RCC 7860 (cell line): ENCODE measurements at places on chromosomes 5 and 9.

DNA sequence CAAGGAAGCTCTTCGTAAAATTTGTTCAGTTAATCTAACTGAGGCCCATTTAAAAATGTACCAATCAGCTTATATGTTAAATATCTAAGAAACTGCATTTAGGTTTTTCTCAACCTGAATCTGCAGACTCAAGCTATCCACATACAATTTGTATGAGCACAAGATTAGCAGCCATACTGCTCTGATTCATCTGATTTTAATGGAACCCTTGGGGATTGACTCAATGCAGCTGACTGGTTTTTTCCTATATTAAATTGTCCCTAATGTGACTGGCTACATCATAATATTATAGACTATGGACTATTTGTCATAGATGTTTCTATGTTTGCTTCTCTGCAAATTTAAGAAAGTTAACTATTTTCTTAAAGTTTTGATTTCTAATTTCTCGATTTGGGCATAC lies 451.0 kb upstream of the TUSC1 start:
- no peak for DNase-seq

DNA sequence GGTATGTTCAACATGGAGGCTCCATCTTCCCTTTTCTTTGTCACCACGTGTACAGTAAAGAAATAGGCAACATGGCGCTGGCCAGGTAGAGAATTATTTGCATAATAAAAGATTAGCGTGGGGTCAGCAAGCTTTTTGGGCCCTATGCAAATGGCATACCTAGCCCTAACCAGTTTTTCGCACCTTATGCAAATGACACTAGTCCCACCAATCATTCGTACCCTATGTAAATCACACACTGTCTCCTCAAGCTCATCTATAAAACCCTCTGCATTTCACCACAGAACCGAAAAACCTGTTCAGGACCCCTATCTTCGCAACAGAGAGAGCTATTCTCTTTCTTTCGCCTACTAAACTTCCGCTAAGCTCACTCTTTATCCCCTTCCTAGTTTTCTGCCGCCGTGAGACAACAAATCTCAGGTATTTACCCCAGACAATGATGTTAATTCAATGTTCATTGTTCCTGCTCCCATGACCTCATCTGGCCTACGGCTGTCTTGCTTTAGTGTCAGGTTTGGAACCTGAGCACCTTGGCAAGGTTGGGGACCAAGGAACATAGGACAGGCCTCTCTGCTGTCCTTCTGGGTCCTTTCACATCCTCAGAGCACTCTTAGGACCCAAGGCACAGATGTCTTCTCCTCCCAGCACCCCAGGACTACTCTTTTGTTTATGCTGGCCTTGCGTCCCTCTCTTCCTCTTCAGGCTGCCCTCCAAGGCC lies 180.7 kb upstream of the RAI14 start:
- no peak for DNase-seq

DNA sequence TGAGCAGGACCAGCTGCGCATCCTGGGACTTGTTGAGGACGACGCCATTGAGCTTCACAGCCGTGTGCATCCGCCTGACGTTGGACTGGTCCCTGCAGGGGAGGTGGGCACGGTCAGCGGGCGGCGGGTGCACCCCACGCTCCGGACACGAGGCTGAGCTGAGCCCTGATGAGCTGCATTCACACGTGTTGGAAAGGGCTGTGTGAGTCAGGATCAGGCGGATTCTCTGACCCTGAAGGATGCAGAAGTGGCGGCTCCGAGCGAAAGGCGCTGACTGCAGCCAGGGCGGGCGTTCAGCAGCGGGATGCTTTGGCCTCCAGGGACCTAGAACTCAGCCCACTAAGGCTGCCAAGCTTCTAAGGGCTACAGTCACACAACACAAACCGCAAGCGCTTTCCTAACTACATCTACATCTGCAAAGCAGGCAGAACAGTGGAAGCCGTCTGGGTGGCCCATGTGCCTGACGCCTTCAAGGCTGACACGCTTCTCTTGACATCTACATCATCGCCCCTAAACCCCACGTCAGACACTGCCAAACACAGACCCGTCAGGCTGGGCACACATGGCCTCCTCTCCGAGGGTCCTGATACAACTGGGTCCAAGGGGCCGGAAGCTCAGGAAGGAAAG lies 44.9 kb downstream of the NKD2 start:
- DNase-seq = no peak

DNA sequence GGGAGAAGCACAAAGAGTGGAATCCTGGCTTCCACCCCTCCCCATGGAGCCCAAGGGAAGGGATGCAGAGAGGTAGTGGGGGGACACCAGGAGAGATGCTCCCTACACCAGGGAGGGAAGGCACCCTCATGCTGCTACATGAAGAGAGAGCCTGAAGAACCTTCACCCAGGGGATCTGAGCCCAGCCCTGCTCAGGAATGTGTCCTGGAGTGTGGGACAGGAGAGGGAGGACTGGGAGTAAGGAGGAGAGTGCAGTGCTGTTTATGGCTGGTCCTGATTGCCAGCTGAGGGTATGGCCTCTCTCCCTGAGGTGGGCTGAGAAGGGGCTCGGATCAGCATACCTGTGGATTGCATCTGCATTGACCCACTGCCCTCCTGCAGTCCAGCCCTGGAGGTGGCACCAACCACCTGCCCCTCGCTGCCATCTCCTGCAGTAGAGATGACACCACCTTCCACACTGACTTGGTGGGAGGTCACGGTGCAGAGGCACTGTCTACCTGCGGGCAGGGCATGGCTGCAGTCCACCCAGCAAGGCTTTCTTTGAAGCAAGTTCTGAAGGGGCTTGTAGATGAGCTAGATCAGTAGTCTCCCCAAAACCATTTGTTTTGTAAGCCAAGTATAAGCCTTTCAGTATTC lies 114.9 kb upstream of the SLC25A48 start:
- DNase-seq = no peak

DNA sequence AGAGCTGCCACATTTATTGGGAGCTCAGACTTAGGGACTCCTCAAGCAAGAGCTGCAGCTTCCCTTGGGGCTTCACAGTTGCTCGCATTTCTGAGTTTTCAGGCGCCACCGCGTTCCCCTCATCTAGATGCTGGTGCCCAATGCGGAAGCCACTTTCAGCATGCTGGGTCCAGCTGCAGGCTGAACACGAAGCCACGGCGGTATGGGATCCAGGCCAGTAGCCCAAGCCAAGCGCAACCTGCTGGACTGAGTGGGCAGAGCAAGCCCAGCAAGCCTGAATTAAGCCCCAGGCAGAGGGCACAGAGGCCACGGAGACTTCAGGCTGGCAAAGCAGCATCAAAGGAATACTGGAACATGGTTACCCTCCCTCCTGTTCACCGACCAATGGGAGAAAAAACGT lies 391.5 kb downstream of the HTR1A start:
- no peak for DNase-seq

- DNase-seq = no peak
These were observed 27.8 kb upstream of the FSD1L start for GRCh38 chr9:105419816-105420597.

DNA sequence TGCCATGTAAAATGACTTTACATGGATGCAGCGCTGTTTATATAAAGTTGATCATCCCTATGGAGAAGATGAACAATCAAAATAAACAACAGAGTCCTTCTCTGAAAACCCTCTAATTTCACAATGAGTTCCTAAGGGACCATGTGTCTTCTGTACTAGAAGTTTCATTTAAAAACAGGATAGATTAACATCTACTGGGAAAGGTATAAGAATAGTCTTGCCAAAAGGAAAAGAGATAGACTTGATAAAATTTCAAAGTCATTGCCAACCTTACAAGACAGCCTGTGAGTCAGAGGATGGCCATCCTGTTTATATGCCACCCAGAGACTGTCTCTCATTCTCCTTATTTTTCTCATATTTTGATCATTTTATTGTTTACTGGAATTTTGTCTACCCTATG lies 367.1 kb upstream of the PDE4D start:
- no peak for DNase-seq

DNA sequence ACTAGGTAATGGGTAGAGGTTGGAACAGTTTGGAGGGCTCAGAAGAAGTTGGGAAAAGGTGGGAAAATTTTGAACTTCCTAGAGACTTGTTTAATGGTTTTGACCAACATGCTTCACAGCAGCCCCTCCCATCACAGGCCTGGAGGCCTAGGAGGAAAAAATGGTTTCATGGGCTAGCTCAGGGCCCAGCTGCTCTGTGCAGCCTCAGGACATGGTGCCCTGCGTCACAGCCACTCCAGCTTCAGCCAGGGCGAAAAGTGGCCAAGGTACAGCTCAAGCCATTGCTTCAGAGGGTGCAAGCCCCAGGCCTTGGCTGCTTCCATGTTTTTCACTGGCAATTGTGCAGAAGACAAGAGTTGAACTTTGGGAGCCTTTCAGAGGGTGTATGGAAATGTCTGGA lies 453.7 kb downstream of the LRRC70 start:
- DNase-seq = no peak

DNA sequence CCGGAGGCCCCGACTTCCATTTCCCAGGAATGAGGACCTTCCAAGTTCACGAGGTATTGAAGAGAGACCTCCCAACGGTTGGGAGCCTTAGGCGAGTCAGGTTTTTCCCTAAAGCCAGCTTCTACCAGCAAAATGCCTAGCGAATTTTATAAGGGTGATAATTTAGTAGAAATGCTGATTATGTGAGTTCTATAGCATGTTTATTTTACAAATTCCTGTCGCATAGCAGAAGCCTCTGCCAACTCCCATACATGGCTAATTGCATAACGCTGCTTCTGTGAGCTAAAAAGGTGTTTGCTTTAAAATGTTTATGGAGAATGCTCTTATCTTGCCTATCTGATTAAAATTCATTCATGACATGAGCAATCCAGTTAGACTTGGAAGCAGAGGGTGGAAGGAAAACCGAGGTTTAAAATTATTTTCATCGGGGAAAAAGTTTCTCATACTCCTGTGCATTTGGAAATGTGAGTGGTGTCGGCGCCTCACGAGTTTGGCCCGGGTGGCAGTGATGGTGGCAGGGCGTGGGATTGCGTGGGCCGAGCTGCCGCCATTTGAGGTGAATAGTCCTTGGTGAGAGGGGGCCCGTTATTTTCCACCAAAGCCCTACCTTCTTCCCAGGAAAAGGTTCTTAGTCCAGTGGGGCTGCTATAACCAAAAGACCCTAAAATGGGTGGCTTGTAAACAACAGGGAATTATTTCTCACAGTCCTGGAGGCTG lies 104.4 kb upstream of the FCN2 start:
- DNase-seq = no peak

DNA sequence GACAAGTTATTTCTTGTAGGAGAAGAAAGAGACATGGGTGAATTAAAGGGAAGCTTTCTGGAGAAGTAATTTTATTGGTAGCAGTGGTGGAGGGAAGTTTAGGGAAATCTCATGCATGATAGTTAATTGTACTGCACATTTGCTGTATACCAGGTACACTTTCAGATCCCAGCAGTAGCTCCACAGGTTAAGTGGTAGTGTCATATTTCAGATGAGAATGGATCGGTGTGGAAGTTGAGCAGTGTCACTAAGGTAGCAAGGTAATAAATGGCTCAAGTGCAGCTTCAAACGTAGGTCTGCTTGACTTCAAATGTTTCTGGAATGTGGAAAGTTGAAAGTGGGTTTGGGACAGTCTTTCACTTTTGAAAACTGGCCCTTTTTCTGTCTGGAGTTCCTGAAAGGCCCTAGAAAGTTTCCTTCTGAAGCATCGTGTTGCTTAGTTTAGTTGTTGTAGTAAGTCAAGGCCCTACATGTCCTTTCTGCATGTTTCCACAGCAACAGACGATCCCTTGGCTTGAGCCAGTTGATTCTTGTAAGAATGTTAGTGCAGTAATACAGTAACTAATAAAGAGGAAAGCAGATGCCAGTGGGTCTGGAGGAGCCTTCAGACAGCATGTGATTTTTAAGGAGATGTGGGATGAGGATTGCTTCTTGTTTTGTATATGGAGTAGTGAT lies 3.7 kb downstream of the CLTA start:
- DNase-seq = no peak

- peak; percentile 24 for DNase-seq
These were observed 211.9 kb upstream of the TRIM32 start for GRCh38 chr9:116475201-116475600.

- DNase-seq = no peak
These were observed 72.5 kb upstream of the UBTD2 start for GRCh38 chr5:172356047-172356446.

- DNase-seq = no peak
These were observed 78.7 kb downstream of the GCNT4 start for GRCh38 chr5:74973694-74974093.

DNA sequence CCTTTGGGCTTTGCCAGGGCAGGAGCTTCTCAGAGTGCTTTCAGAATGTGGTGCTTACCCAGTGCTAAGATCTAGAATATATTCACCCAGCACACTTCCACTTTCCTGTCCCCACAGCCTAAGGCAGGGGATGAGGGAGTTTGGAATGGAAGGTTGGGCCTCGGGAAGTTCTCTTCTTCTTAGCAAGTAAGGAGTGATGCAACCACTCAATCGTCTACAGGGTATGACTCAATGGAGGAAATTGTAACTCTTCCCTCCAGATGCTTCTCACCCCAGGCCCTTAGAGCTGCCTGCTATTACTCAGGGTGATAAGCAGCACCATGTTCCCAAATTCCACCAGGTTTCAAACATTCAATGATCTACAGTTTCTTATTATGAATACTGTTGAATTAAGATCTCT lies 30.8 kb upstream of the AGGF1 start:
- DNase-seq = no peak

GRCh38 chr5:75681125-75681830 lies 36.0 kb downstream of the POC5 start:
- DNase-seq = peak; percentile 37

DNA sequence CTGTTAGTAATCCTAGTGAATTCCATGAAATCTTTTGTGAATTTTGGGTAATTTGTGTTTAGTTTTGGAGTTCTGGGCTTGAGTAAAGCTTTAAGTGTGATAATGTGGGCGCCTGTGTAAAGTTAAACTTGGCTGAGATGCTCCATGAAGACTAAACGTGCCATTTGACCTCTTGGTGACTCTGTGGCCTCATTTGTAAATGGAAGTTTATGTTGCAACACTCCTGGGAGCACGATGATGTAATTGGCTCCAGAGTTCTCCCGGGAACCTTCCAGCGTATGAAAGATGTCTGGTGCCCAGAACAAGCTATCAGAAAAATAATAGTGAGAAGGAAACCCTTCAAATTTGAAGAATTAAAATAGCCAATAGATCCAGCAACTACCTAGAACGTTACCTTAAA lies 981.2 kb downstream of the TLE4 start:
- DNase-seq = no peak

DNA sequence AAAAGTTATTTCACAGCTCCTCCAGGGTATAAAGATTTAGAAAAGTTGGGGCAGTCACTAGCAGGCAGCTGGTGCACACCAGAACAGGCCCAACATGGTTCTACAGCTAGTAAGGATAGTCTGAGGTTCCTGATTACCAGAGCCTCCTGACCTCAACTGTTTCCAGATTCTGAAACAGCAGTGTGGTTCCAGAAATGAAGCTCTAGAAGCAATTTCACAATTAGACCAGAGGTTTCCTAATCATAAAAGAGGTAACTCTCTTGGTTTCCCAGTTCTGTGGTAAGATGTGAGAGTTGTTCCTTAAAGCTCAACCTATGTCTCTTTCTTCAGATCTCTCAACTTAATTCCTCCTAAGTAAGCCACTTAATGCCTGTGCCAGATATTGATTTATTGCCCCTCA lies 11.9 kb downstream of the AGTPBP1 start:
- DNase-seq = no peak

DNA sequence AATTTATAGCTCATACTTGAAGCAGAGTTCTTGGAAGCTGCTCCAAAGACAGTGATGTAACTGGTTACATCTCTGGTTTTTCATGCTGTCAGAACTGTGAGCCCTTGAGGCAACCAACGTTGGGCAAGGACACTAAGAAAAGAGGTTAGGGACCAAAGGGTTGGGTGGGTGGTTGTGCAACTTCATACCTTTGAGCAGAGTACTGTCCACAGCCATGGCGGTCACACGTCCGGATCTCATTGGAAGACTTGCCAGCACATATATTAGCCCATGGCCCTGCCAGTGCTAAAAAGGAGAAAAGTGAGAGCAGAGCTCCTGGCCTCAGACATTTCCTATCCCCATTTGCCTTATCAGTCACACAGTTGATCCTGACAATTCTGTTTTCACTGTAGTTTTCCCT lies 2.1 kb downstream of the LECT2 start:
- DNase-seq = no peak
